Activated T-cell treated with anti-CD3 and anti-CD28 coated beads, Interleukin-2, amount 50 U/mL, for 4 hours (primary cell): ENCODE measurements at places on chromosomes 16 and 17.
A peak's percentile ranks its signal among the peaks of the same experiment; 100 is the strongest.

GRCh38 chr16:28524681-28525171 is 14.0 kb downstream of the NUPR1 start:
- DNase-seq: no peak

- DNase-seq: no peak
Measured at GRCh38 chr17:1593630-1593931, 31.0 kb upstream of the PITPNA start.

- DNase-seq: no peak
Measured at GRCh38 chr17:50668838-50669581, 34.3 kb downstream of the ABCC3 start.

- peak; percentile 88 for DNase-seq
Measured at GRCh38 chr16:89507834-89508590, at the start of gene SPG7. TSS of gene SPG7 (plus strand) at chr16:89508403. CDS start at chr16:89508418, 15 bp downstream.

GRCh38 chr17:20975566-20975965 is 67.2 kb downstream of the USP22 start:
- DNase-seq: no peak

- DNase-seq: no peak
Measured at GRCh38 chr17:57269598-57270255, 13.4 kb downstream of the MSI2 start.

GRCh38 chr17:58084317-58084981 is 1.2 kb downstream of the DYNLL2 start:
- peak; percentile 52 for DNase-seq

- no peak for DNase-seq
Measured at GRCh38 chr17:38604479-38605403, 1.0 kb downstream of the SRCIN1 start.

DNA sequence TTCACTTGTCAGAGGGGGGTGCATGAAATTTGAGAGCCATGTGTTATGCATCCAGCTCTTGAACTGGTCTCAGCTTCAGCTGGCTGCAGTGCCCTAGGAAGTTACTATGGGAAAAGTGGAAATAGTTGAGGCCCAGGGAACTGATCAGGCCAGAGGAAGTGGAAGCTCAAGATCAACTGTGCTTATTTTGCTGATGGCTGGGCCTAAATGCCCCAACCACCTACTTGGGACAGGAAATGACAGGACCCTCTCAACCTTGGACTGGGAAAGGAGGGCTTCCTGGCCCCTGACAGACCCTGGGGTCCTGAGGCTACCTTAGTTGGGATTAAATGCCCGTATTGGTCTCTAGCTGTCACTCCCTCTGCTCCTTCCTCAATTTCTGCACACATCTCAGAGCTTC is 1.2 kb upstream of the TAOK2 start:
- DNase-seq: no peak

GRCh38 chr17:5583426-5584382 is 605 bp downstream of the NLRP1 start:
- no peak for DNase-seq

- DNase-seq: no peak
Measured at GRCh38 chr17:9380361-9380760, 195.3 kb downstream of the STX8 start.

DNA sequence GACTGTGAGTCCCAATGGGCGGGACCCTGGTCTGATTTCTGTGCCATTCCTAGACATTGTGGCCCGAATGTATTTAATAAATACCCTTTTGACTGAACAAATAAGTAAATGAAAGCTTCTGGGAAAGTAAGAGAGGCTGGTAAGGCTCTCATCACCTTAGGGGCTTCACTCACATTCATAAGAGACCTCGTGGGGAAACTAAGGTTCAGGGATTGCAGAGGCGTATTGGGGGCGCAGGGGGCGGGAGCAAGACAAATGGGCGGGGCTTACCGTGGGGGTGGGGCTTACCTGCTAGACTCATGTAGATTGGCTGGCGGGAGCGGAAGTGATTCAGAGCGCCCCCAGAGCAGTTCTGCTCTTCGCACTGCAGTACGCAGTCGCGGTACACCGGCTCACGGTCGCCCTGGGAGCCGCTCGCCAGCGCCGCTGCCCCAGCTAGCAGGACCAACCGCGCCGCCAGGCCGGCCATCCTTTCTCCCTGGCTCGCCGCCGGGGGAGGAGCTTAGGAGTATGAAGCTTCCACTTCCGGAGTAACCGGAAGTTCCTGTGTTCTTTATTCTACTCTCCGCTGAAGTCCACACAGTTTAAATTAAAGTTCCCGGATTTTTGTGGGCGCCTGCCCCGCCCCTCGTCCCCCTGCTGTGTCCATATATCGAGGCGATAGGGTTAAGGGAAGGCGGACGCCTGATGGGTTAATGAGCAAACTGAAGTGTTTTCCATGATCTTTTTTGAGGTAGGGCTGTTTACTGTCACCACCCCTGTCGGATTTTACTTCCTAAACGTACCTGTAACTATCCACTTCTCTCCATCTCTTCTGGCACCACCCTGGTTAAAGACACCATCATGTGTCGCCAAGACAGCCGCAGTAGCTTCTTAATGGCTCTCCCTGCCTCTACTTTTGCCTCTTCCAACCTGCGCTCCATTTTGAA is at the start of gene PGAP3:
PGAP3 (minus strand) TSS at position 512 of the 929 bp plus-strand sequence; CDS start at position 469, 43 bp downstream.
- DNase-seq: peak; percentile 81

GRCh38 chr17:14553847-14554246 is 253.0 kb downstream of the HS3ST3B1 start:
- DNase-seq: no peak

- DNase-seq: no peak
Measured at GRCh38 chr17:78399028-78399692, 20.7 kb downstream of the PGS1 start.
